ENCODE measurements at places on chromosomes 6 and 20.

DNA sequence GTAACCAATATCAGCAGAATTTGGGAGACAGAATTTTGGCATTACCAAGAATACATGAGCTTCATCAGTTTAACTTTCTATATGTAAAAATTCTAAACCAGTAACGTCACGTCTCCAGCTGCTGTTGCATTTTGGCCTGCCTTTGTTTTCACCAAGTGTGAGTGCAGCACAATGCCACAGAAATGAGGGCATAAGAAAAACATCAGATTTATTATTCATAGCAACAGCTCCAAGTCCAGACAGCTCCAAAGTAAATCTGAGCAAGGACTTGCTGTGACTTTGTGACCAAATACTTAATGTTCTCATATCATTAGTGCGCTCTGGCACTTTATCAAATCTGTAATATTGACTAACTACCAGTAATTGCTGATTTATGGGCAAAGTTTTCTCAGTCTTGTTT lies 11.0 kb upstream of the FBXL4 start:
- DNase-seq, result no peak

- no peak for DNase-seq
Measured at GRCh38 chr6:39298061-39298460, 16.2 kb downstream of the KCNK17 start.

DNA sequence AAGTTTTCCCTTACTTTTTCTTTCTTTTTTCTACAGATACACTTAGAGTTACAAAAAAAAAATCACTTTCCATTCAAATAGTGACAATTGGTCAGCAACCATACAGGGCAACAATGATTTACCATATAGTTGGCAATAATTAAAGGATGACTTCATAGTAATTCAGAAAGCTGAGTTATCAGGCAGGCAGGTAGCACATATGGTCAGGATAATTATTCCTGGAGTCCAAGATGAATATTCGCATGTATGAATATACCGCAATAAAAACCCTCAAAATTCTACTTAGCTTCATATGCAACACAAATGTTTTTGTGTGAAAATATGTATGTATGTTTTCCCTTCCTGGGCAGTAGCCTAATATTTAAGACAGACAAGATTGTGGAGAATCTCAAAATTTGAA lies 34.5 kb downstream of the COL19A1 start:
- DNase-seq, result no peak

GRCh38 chr6:170230520-170231292 lies 60.2 kb downstream of the DLL1 start:
- no peak for DNase-seq

DNA sequence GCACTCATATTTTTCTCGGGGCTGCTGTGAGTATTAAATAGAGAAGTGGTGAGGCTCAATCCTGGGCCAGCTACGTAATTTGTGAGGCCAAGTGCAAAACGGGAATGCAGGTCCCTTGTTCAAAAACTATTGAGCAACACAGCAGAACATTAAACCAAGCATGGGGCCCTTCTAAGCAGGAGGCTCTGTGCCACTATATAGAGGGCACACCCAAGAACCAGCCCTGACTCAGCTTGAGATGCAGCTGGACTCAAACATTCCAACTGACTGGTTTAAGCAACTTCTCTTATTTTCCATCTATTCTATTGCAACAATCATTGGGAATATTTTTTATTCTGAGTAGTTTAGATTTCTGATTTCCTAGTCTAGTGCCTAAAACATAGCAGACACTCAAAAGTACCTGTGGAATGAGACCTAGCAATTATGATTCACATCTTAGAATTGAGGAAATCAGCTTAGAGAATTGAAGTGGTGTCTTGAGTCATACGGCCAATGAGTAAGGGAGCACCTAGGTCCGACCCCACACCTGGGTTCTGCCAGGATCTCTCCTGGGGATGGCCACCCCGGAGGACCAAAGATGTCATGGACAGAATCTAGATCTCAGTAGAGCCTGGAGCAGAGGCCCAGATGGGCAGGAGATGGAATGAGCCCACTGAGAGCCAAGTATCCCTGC lies 1.3 kb downstream of the SIRPB2 start:
- no peak for DNase-seq
